ENCODE measurements at places on chromosomes 1 and 21.

- DNase-seq = no peak
Observed at GRCh38 chr1:206415942-206416341, 54.3 kb upstream of the IKBKE start.

GRCh38 chr1:2990376-2991115, 30.7 kb upstream of the ACTRT2 start:
- DNase-seq = no peak

- no peak for DNase-seq
Observed at GRCh38 chr21:24628046-24628445, 979.2 kb downstream of the MRPL39 start.

DNA sequence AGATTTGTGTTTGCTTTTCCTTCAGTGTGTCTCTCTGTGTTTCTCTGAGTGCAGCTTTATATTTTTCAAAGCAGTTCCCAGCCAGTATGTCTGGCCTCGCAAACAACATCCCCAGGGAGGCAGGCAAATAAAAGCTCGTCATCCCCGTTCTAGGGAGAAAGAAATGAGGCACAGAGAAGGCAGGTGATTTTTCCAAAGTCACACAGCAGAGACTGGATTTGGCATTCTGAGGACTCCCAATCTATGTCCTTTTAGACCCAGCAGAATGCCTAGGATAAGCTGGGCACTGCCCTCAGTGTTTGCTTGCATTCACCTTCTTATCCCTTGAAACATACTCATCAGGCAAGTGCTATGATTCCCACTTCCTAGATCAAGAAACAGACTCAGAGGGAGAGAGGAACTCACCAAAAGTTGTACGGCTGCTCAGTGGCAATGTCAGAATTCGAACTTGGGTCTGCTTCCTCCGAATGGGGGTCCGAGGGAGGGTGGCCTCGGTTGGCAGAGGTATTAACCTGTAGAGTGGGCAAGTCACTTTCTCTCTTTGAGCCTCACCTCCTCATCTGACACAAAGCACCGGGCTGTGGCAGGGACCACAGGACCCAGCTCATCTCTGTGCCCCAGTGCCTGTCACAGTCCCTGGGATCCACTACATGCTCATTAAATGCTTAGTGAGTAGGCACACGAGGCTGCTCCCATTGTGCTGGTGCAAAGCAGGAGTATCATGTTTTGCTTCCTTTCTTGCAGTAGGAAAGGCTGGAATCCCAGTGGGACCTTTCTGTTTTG, 4.2 kb downstream of the RAP1GAP start:
- DNase-seq = no peak

DNA sequence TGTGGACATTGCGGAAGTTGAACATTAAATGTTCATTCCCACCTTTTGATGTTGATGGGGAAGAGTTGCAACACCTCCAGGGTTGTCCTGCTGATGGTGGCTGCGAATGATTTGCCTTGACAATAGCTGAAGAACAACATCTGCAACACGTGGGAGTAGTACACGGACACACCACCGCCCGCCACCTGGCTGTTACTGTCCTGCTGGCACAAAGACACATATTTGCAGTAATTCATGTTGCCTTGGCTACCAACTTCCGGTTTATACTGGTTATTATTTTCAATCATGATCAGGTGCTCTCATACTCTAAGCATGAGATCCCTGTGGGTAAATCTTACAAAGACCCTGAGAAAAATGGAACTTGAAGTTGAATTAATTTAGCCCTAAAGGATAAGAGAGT, 55.2 kb downstream of the UBR4 start:
- no peak for DNase-seq

Measured in fibroblast of gingiva (primary cell).